Activated CD8-positive, alpha-beta memory T cell treated with anti-CD3 and anti-CD28 coated beads for 1 hour (primary cell): ENCODE measurements at places on chromosomes 16 and 17.

DNA sequence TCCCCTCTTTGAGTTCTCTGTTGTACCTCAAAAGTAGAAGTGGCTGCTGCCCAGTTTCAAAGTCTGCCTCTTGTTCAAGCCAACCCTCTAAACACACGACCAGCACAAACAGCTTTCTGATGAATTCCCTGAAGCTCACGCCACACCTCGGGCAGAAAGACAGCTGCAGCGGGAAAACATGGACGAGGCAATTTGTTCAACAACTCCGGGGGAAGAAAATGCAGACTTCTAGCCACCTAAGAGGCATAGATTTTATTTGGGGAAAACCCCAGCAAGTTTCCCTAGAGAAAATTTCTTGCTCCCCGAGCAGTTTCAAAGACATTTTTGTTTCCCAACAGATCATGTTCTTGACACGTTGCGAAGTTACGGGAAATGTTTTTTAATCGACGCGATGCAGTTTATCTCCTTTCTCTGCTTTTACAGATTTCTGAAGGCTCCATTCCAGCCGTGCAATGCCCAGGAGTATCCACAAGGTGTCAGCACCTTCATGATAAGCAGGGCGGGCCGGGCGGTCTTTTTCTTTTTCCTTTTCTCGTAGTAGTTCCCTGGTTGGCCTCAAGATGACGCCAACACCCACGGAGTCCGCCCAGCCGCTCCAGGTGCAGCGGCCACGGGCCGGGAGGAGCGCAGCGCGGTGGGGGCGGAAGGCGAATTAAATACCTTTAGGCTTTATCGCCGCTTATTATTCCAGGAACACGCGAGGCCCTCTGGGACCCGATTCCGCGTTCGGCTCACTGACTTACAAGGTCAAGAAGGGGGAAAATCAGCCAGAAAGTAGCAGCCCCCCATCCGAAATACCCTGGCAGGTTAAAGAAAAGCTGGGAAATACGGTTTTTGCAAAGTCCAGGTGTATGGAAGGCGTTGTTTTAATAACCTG is 2.9 kb upstream of the FOXC2 start:
- peak; percentile 72 for DNase-seq

DNA sequence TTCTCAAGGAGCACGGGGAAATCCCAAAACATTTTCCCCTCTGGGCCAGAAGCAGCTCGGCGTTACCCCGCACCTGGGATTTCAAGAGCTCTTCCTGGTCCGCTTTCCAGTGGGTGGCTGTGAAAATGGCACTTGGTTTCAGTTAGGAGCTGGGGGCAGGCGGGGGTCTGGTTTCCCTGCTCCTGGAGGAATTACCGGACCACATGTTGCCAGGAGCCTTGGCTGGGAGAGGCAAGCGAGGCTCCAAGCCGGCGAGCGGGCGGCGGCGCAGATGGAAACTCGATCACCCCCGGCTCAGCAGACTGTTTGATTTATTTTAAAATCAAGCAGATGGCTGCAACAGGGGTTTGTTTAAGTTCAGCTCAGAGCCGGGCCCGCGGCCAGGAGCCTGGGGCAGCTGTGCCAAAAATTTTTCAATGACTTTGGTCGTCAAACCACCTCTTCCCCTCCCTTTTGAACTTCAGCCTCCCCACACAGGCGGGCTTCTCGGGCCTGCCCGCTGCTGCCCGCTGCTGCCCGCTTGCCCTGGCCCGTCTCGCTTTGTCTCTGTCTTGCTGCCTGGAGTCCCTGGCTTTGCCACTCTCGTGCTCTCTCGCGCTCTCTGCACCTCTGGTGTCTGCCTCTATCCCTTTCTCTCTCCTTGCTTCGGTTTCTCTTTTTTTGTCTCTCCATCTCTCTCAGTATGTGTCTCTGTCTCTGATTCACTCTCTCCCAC is 108.0 kb upstream of the CIBAR2 start:
- DNase-seq = no peak

DNA sequence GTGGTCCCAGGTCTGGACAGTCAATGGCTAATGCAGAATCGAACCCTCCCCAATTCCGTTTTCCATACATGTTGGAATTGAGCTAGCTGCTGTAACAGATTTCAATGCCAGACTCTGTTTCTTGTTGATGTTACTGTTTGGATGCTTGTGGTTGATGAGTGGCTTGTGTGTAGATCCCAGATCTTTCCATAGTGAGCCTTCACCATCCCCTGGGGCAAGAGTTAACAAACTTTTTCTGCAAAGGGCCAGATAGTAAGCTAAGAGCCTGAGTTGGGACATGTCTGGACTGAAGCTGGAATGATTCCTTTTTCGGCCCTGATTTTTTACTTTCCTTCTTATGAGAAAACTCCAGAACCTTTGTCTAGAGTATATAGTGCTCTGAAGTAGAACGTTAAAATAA is 296.3 kb downstream of the CPPED1 start:
- DNase-seq = no peak

- DNase-seq = peak; percentile 73
Measured at GRCh38 chr16:57041182-57042156, 50.9 kb upstream of the CPNE2 start.

DNA sequence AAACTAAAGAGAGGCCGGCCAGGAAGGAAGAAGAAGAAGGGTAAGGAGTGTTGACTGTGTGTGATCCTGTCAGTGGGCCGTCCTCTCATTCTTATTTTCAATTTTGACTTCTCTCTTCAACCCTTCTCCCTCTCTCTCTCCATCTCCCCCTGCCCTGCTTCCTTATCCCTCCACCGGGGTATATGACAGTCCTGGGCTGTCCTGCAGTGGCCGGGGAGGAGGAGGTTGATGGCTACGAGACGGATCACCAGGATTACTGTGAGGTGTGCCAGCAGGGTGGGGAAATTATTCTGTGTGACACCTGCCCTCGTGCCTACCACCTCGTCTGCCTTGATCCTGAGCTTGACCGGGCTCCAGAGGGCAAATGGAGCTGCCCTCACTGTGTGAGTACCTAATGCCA is 5.6 kb downstream of the CHD3 start:
- no peak for DNase-seq
